NCI-H187 treated with DMSO at 0.1 percent for 48 hours (cell line): ENCODE measurements at places on chromosomes 12 and 14.

- no peak for DNase-seq
Measured at GRCh38 chr12:56897844-56898361, 36.3 kb downstream of the SDR9C7 start.

- DNase-seq = no peak
Measured at GRCh38 chr14:95183532-95184412, 26.4 kb upstream of the DICER1 start.

GRCh38 chr12:63179224-63179623, 28.2 kb upstream of the AVPR1A start:
- no peak for DNase-seq

DNA sequence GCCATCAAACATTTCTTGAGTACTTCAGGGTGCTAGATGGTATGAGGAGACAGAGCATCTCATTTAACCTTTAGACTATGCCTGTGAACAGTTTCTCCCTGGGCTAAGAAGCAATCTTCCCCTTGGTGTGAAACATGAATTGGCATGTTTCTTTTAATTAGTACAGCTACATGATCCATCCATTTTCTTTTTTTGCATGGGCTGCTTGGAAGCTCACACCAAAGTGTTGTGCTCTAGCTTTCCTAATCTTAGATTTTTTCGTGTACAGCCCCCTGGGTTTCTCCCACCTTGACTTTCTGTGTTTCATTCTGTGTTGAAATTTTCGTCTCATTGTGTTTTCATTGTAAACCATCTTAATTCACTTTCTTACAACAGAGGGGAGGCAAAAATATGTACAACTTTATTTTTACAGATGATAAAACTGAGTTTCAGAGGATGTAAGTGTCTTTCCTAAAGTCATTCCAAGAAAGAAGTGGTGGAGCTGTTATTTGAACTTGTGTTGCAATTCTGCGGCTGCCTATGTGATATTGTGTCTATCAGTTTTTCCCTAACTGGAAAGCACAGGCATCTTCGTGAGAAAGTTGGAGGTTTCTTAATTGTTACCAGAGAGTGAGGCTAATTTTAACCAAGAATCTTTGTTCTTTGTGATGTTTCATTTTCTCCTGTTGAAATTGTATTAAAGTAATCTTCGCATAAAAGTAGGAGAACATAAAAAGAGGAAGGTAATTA, 64.5 kb downstream of the DAAM1 start:
- no peak for DNase-seq

DNA sequence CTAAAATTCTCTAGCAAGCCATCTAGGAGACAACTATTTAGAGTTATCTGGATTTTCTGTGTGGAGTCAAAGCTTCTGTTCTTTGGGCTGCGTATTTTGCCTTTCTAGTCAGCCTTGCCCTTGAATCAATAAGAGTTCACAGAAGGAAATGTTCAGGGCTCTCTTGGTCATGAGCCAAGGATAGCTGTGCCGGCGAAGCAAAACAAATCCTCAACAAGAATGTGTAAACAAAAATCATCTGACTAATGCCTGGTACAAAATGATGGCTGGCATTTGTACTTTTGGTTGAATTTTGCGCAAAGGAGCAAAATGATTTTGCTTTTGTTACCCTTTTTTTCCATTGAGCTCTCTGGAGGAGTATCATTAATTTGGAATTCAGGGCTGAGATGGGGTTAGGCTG, 171.1 kb downstream of the DACT1 start:
- DNase-seq = no peak
